ENCODE measurements at places on chromosomes 6 and 20.
A peak's percentile ranks its signal among the peaks of the same experiment; 100 is the strongest.

DNA sequence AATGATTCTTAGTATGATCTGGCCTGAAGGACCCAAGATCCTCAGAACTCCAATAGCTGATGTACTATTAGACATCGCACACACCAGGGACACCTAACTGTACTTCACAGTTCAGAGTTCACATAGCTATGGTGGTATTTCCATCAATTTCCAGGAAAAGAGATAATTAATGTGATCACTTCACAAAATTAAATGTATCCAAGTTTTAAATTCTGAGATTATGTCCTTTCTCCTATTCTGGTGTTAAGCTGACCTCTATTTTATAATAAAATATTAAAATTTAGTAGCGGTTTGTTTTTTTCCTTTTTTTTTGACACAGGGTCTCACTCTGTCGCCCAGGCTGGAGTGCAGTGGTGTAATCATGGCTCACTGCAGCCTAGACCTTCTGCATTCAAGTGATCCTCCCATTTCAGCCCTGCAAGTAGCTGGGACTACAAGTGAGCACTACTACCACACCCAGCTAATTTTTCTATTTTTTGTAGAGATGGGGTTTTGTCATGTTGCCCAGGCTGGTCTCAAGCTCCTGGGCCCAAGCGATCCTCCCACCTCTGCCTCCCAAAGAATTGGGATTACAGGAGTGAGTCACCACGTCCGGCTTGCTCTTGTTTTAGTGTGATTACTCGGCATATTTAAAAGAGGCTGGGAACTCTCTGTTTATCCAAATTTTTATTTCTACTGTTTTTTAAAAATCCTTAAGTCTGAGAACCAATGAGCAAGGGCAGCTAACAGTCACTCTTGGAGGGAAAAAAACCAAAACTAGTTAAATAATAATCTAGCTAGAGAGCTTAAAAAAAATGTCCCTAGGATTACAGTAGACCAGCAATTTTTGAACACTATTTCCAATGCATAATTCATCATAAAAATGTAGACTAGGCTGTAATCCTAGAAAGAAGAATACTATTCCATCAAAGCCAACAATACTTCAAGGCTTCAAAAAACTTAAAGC is 16.0 kb downstream of the KIF13A start:
- peak; percentile 89 for DNase-seq

DNA sequence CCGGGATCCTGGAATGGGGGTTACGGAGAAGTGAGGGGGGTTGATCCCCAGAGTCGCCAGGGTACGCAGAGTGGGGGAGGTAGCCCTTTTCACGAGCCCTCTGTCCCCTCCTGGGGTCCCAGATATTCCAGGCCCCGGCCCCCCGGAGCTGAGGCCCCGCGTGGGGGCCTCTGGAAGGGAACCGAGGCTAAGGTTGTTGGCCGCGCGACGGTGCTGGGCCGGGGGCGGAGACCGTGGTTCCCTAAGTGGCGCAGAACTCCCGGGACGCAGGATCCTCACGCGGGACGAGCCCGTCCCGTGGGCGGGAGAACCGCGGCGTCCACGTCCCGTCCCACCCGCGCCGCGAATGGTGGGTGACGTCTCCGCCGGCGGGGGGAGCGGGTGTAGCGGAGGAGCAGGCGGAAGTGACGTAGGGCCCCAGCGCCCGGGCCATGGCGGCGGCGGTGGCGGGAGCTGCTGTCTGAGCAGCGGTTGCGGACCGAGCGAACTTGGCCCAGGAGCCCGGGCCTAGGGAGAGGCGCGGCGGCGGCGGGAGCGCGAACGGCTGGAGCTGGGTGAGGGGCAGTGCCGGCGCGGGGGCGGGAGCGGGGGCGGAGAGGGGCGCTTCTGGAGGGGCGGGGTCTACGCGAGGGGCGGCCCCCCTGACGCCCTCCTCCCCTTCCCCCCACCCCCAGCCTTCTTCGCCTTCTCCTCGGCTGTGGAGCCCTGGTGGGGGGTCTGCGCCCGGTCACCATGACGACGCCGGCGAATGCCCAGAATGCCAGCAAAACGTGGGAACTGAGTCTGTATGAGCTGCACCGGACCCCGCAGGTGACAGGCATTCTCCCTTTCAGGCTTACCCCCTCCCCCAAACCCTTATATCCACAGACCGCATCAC is at the start of gene RING1:
Gene RING1 (plus strand): TSS at position 410 of the 877 bp plus-strand sequence. CDS start 323 bp downstream, at position 733.
- peak; percentile 80 for DNase-seq

DNA sequence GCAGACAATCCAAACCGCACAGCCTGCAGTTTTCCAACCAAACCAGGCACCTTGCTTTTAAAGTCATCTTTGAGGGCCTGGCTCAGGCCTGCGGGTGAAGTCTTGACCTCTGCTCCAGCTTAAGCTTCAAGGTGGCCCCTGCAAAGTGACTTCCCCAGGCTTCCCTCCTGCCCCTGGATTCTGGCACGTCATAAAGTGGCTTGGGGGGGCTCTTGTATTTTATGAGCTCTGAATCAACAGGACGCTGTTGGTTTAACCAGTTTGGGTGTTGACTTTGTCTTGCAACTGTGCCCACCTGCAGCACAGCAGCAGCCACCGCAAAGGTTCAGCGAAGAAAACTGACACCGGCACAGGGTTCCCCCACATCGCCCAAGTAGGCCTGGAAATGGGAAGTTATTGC is 81.2 kb downstream of the NFATC2 start:
- DNase-seq, result no peak

DNA sequence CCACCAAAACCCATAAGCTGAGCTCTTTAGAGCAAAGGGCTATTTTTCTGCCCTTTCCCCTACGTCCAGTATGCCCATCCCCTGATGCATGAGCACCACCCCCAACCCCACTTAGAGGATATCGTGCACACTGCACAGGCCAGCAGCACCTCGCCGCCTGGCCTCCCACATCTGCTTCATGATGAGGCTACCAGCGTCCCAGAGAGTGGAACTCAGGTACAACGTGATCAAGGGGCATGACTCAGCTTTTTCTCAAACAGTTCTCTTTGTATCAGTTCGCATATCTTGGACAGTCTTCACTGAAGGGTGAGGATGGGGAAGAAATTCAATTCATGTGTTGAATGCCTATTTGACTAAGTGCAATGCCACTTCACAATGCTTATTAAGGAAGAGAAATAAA is 81.9 kb upstream of the QKI start:
- DNase-seq, result no peak

GRCh38 chr20:43833511-43834395 is 80.9 kb upstream of the TOX2 start:
- no peak for DNase-seq

DNA sequence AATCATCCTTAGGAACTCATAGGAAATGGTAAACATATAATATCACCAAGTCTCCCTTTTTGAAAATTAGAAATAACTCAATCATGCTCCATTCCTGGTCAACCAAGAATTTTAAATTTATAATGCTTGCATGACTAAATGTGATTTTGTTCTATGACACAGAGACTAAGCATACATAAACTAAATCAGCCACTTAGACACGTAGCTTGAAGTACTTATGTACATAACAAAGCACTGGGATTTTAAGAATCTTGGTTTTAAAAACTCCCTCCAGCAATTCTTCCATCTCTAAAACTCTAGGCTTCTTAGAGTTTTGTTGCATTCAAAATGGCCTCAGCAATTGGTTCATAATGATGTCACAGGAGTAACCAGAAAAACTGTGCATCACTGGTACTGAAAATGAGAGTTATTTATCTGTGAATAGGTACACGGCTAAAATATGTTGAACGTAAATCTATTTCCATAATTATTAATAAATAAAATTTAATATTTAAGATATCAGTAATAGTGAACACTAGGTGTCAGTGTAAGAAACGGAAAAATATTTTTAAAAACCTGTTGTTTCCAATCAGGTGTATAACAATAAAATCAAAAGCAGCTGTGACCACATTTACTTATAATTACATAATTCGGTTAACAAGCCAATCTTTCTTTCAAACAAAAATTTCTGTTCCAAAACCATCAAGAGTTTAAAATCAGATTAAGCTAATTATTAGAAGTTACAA is 241.6 kb upstream of the RUNX2 start:
- DNase-seq, result no peak

- peak; percentile 28 for DNase-seq
These were observed 984 bp downstream of the TNFRSF21 start for GRCh38 chr6:47308552-47309290.

GRCh38 chr6:36984581-36985416 is 1.2 kb downstream of the MTCH1 start:
- DNase-seq, result peak; percentile 88

GRCh38 chr6:4128748-4129147 is 6.6 kb downstream of the ECI2 start:
- peak; percentile 38 for DNase-seq

DNA sequence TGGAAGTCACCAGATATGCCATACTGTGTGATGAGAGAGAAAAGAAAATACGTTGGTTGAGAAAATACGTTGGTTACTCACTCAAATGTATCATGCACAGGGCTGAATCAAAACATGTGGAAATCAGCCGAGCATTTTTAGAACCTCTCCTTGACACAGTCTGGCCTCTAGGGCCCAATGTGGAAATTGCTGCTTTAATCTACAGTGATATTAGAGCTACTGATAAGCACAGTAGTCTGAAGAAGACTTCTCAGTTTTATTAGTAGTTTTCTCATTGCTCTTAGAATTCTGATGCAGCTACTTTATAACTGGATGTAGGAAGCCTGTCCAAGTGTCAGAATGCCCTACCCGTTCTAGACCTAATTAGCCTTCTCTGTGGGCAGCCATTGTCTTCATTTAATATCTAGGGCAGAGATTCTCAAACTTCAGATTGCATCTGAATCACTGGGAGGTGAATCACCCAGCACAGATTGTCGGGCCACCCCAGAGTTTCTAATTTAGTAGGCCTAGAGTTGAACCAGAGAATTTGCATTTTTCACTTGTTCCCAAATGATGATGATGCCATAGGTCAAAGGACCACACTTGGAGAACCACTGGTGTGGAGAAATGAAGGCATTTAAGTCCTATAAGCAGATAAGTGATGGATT is 229.1 kb downstream of the PLCB1 start:
- DNase-seq, result peak; percentile 84

DNA sequence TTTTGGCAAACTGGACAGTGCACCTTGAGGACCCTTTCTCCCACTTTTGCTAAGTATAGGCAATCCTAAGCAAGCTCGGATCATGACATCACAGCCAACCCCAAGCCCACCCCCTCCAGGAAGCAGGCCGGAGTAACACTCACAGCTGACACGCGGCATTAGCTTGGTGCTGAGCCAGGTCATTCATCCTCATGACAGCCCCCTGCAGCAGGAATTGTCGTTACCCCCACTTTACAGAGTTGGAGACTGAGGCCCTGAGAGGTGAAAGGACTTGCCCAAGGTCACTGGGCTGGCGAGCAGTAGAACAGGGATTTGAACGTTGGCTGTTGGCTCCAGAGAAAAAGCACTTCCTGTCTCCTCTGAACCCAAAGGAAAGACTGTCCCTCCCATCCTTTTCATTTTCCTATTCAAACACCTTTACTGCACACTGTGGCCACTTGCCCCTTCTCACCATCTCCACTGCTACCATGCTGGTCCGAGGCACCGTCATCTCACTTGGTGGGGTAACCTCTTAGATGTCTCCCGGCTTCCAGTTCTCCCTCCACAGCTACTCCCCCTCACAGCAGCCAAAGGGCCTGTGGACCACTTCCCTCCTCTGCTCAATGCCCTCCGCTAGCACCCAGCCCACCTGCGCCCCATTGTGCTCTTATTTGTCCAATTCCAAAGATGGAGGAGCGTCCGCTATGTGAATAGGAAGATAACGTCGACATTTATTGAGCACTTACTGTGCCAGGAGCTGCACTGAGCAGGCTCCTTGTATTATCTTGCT is 84.7 kb downstream of the PREX1 start:
- no peak for DNase-seq

GRCh38 chr6:37972994-37973757 is 153.6 kb downstream of the ZFAND3 start:
- peak; percentile 34 for DNase-seq

GRCh38 chr6:157644043-157644810 is 178.8 kb upstream of the SNX9 start:
- peak; percentile 59 for DNase-seq

- DNase-seq, result no peak
These were observed 107.6 kb downstream of the TMEM242 start for GRCh38 chr6:157215717-157216116.

GRCh38 chr20:23019403-23019802 is 15.7 kb upstream of the SSTR4 start:
- no peak for DNase-seq

DNA sequence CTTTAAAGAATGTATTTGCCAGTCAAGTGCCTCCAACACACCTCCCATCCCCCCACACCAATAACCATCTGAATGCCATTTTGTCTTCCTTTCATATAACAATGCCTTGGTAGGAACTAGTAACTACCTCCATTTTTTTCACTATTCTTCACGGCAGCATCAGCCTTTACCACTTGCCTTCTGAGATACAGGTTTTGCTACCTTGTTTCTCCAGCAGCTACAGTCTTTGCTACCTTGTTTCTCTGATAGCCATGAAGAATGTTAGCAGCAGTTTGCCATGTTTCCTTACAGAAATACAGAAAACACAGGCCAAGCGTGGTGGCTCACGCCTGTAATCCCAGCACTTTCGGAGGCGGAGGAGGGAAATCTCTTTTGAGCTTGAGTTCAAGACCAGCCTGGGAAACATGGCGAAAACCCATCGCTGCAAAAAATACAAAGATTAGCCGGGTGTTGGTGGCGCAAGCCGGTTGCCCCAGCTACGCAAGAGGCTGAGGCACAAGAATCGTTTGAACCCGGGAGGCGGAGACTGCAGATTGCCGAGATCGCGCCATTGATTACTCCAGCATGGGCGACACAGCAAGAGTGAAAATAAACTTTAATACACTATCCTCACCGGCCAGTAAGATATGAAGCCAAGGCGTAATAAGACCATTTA is 100.9 kb downstream of the HFE start:
- DNase-seq, result peak; percentile 59

DNA sequence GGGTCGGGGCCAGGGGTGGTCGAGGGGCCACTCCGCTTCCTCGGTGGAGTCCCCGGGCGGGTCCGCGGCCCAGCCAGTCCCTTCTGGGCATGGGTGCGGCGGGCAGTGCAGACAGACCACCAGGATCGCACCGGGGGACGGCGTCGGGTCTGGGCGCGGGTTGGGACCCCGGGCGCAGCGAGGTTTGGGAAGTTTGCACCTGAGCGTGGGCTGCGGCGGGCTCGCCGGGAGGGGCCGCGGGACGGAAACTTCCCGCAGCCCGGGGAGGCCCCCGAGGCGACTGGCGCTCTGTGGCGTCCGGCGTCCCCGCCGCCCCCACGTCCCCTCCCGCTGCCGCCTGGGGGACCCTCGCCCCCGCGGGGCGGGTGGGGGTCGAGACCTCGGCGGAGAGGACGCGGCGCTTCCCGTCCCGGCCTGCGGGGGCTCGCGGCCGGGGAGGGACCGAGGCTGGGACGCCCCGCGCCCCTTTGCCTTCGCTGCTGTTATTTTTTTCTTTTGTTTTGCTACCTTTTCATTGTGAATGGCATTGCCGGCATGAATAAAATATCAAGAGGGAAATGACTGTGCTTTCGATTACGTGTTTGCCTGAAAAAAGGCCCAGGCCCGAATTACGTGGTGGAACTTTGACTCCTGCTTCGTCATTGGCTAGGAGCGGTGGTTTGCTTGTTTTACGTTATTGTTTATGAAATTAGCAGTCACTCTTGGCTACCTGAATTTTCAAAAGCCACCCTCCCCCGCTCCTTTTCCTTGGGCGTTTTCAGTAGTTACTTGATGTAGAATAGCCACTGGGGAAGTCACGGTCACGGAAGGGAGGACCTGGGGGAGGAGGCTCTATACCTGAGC is 703 bp downstream of the SNX9 start:
- peak; percentile 61 for DNase-seq

Measured in EH (cell line).